ENCODE measurements at places on chromosomes 5 and 9. TPM values are rescaled to one million over a fixed set of nuclear protein-coding genes. Genes with fewer than 3 reads are reported as not detected.

Gene APBA1
- total RNA-seq, result 0.10 TPM

Gene ORM2
- not detected for total RNA-seq

Gene SIT1
- total RNA-seq, result 44.0 TPM

Gene IFNA2
- total RNA-seq, result not detected

Gene CCDC192
- not detected for total RNA-seq

Gene RAB3C
- total RNA-seq, result not detected

Gene OSTF1
- total RNA-seq, result 102 TPM

Gene SLC6A19
- not detected for total RNA-seq

Gene FAM81B
- not detected for total RNA-seq

Gene SEMA6A
- 0.10 TPM for total RNA-seq

- H3K36me3 ChIP-seq, result peaks cover 14% of the 10 kb centered on the region
- no peaks in the 10 kb centered on the region for H3K27me3 ChIP-seq
- peaks cover 15% of the 10 kb centered on the region for H3K4me1 ChIP-seq
- no peak overlapping the region for H3K27ac ChIP-seq
- peak; percentile 64 for DNase-seq
Observed at GRCh38 chr5:151740336-151740942, 18.0 kb downstream of the ATOX1 start.

- H3K27me3 ChIP-seq, result no peaks in the 10 kb centered on the region
- peaks cover 94% of the 10 kb centered on the region for H3K4me1 ChIP-seq
- H3K4me3 ChIP-seq, result peak overlapping the region; percentile 75
- H3K27ac ChIP-seq, result peak overlapping the region; percentile 92
Observed at GRCh38 chr5:39178861-39179260, 40.5 kb downstream of the FYB1 start.

- DNase-seq, result no peak
- no peak overlapping the region for H3K4me3 ChIP-seq
- H3K4me1 ChIP-seq, result no peaks in the 10 kb centered on the region
- H3K27ac ChIP-seq, result no peak overlapping the region
- H3K27me3 ChIP-seq, result no peaks in the 10 kb centered on the region
- no peaks in the 10 kb centered on the region for H3K36me3 ChIP-seq
Observed at GRCh38 chr5:170986598-170986997, 124.8 kb downstream of the RANBP17 start.

GRCh38 chr5:141873933-141874261 lies 4.3 kb downstream of the PCDH1 start:
- peaks cover 47% of the 10 kb centered on the region for H3K27me3 ChIP-seq
- no peak for DNase-seq
- H3K36me3 ChIP-seq, result no peaks in the 10 kb centered on the region
- H3K4me1 ChIP-seq, result peaks cover 15% of the 10 kb centered on the region
- H3K4me3 ChIP-seq, result no peak overlapping the region
- no peak overlapping the region for H3K27ac ChIP-seq

DNA sequence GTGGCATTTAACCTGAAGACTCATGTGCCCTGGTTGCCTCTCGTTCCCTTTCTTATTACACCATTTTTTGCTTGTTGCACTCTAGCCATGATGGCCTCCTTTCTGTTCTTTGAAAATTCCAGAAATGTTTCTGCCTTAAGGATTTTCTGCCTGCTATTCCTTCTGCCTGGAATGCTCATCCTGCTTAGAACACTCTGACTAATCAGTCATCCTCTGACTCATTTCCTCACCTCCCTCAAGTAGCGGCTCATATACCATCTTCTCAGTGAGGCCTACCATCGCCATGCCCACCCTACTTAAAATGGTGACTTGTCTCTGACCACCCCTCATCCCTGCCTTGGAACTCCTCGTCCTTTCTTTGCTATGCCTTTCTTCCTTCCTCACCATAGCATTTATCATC lies 68.8 kb downstream of the KIF4B start:
- no peaks in the 10 kb centered on the region for H3K4me1 ChIP-seq
- no peak overlapping the region for H3K27ac ChIP-seq
- no peaks in the 10 kb centered on the region for H3K36me3 ChIP-seq
- H3K27me3 ChIP-seq, result peaks cover 8% of the 10 kb centered on the region
- no peak for DNase-seq

DNA sequence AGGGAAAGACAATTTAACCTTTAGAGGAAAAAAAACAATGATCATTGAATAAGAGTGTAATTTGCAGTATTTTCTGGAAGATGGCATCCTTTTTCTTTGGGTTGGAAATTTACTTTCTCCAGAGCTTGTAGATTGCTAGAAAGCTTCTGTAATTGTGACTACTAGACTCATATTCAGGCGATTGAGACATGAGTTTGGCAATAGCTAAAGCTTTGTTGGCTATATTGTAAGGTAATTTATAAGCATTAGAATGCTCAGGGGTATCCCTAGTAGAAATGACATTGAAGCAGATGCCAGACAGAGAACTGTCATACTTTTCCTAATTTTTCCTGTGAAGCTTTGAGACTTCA lies 115.3 kb downstream of the UNC13B start:
- H3K27me3 ChIP-seq, result peaks cover 3% of the 10 kb centered on the region
- H3K4me3 ChIP-seq, result no peak overlapping the region
- no peaks in the 10 kb centered on the region for H3K36me3 ChIP-seq
- no peak overlapping the region for H3K27ac ChIP-seq
- no peak for DNase-seq

DNA sequence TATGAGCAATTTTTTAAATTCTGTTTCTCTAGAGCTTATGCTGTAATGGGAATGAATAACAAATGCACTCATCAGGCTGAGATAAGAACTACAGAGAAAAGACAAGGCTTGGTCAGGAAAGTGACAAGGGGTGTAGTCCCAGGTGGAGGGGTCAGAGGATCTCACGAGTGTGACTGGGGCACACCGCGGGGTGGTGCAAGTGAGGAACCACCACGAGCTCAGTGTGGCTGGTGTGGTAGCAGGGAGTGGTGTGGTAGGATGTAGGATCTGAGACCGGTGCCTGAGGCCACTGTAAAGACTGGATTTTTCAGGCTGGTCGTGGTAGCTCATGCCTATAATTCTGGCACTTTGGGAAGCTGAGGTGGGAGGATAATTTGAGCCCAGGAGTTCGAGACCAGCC lies 9.0 kb downstream of the ANXA6 start:
- H3K27ac ChIP-seq, result peak overlapping the region; percentile 90
- peak; percentile 38 for DNase-seq
- H3K4me1 ChIP-seq, result peaks cover 97% of the 10 kb centered on the region

- H3K4me3 ChIP-seq, result no peak overlapping the region
- DNase-seq, result no peak
- H3K4me1 ChIP-seq, result no peaks in the 10 kb centered on the region
- no peaks in the 10 kb centered on the region for H3K36me3 ChIP-seq
- H3K27ac ChIP-seq, result no peak overlapping the region
Observed at GRCh38 chr5:33319151-33319550, 121.6 kb upstream of the TARS1 start.

GRCh38 chr5:746258-746761 lies 38.2 kb downstream of the ZDHHC11B start:
- H3K36me3 ChIP-seq, result no peaks in the 10 kb centered on the region
- no peak for DNase-seq
- H3K27ac ChIP-seq, result no peak overlapping the region
- no peaks in the 10 kb centered on the region for H3K27me3 ChIP-seq
- no peaks in the 10 kb centered on the region for H3K4me1 ChIP-seq

DNA sequence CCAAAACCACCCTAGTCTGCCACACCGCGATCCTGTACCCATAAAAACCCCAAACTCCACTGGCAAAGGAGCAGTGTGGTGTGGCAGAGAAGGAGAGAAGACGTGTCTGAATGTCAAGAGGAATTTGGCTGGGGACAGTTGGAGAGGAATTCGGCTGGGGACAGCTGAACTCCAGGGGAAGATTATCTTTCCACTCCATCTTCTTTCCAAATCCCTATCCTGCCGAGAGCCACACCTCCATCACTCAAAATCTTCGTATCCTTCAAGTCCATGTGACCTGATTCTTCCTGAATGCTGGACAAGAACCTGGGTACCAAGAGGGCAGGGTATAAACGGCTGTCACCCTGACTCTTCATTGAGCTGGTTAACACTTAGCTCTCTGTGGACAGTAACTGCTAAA lies 448.1 kb downstream of the ARHGEF28 start:
- no peaks in the 10 kb centered on the region for H3K36me3 ChIP-seq
- H3K27me3 ChIP-seq, result peaks cover 13% of the 10 kb centered on the region
- H3K4me3 ChIP-seq, result no peak overlapping the region
- no peaks in the 10 kb centered on the region for H3K4me1 ChIP-seq
- DNase-seq, result no peak
